Activated T-cell treated with anti-CD3 and anti-CD28 coated beads, Interleukin-2, amount 50 U/mL, for 72 hours (primary cell): ENCODE measurements at places on chromosomes 6 and 20.

DNA sequence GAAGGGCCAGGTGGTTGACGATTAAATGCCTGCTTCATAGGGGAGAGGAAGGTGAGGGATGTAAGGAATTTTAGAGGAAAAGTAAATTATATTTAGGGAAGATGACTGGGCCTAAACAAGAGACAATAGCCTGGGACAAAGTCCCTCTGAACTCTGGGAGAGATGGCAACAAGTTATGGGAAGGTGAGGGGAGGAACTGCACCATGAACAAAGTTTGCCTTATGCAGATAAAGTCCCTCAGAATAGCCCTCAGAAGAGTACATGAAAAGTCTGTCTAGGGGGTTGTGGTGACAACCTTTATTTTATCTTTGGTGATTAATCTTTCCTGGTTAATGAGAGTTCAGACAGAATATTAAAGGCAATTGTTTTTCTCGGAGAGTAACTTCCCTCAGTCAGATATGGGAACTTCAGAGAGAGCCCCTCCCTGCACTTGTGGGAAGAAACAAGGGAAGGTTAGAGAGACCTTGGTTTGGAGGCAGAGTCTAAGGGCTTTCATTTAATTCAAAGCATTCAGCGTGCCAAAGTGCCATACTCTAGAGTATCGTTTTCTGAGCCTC lies 27.1 kb upstream of the FAM217A start:
- no peak for DNase-seq
- no peak overlapping the region for H3K27ac ChIP-seq
- no peaks in the 10 kb centered on the region for H3K4me1 ChIP-seq
- H3K27me3 ChIP-seq, result peaks cover 12% of the 10 kb centered on the region

DNA sequence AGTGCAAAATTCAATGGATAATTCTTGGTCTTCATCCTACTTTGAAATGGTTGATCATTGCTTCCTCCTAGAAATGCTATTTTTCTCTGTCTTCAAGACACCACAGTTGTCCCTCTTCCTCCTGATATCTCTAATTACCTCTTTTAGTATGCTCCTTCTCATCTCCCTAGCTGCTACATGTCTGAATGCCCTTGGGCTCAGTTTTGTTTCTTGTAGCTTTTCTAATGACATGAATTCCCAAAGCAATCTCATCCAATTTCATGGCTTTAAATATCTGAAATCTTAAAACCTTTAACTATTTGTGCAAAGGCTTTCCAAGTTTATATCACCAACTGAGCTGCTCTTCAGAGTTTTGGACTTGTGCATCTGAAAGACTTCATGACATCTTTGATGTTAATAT lies 120.2 kb upstream of the RGS17 start:
- no peaks in the 10 kb centered on the region for H3K4me1 ChIP-seq
- no peak overlapping the region for H3K4me3 ChIP-seq
- no peak for DNase-seq

- H3K27me3 ChIP-seq, result peaks cover 62% of the 10 kb centered on the region
- no peak overlapping the region for H3K4me3 ChIP-seq
- H3K27ac ChIP-seq, result no peak overlapping the region
- DNase-seq, result no peak
- H3K4me1 ChIP-seq, result peaks cover 5% of the 10 kb centered on the region
Measured at GRCh38 chr6:20279608-20280287, 67.5 kb upstream of the MBOAT1 start.

DNA sequence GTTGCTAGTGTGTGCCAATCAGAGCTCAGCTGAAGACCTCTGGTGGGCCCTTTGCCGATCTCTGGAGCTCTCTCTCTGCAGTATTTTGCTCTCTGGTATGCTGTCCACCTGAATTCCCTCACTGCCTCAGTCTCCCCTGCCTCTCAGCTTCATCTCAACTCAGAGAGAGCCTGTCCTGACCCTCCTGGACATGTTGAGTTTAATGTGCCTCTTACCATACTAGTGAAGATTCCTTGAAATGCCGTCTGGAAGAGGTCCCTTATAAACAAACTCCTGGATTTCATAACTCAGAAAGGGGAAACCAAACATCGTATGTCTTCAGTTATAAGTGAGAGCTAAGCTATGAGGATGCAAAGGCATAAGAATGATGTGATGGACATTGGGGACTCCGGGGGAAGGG lies 231.1 kb upstream of the ZNF217 start:
- H3K36me3 ChIP-seq, result no peaks in the 10 kb centered on the region
- peaks cover 39% of the 10 kb centered on the region for H3K4me1 ChIP-seq
- H3K27ac ChIP-seq, result no peak overlapping the region

DNA sequence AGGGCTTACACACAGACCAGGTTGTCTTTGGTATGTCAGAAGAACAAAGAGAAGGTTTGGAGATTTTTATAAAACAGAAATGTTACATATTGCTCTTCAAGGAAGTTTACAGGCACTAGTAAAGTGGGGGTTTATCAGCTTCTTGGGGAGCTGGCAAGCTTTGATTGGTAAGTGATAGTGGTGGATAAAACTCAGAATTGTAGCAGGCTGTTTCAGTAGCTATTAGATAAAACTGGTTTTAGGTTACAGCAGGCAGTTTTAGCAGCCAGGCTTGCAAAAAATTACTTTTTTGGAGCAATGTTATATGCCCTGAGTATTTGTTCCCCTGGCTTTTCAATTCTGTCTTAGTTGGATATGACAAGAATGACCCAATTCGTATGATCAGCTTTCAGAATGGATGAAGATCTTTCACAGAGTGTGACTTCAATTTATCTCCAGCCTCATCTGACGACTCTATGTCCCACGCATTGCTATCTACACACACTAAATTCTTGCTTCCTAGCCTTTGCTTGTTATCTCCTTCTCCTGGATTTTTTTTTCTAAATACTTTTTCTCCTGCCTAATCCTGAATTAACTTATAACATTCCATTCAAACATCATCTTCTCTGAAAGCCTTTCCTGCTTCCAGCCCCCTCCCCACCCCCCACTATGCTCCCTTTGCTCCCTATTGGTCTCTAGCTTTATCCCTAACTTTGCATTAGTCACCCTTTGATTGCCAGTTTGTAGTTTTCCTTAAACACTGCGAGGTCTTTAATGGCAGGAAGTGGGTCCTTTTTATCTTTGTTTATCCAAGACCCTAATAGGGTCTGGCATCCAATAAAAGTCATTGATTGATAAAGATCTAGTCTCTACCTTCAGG lies 1.0 kb upstream of the TOMM34 start:
- H3K4me3 ChIP-seq, result peak overlapping the region; percentile 99
- H3K4me1 ChIP-seq, result peaks cover 82% of the 10 kb centered on the region
- DNase-seq, result no peak
- H3K27ac ChIP-seq, result peak overlapping the region; percentile 93
- no peaks in the 10 kb centered on the region for H3K27me3 ChIP-seq

DNA sequence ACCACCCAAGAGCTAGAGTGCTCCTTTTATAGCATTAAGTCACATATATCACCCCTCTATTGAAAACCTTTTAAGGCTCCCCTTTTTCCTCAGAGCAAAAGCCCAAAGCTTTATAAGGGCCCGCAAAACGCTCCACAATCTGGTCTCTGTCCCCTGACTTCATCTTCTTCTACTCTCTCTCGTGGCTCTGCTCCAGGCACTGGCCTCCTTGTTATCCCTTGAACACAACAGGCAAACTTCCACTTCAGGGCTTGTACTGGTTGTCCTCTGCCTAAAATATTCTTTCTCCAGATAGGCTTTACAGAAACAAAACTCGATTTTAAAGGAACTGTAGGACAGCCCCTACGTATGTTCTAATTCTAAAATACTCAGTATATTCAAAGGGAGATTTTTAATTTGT lies 44.0 kb upstream of the SPDEF start:
- no peak for DNase-seq
- no peaks in the 10 kb centered on the region for H3K27me3 ChIP-seq
- H3K4me1 ChIP-seq, result peaks cover 20% of the 10 kb centered on the region
- H3K4me3 ChIP-seq, result no peak overlapping the region

- H3K27me3 ChIP-seq, result no peaks in the 10 kb centered on the region
- peaks cover 6% of the 10 kb centered on the region for H3K36me3 ChIP-seq
- peak overlapping the region; percentile 53 for H3K4me3 ChIP-seq
- peak overlapping the region; percentile 2 for H3K27ac ChIP-seq
- H3K4me1 ChIP-seq, result peaks cover 70% of the 10 kb centered on the region
- no peak for DNase-seq
Measured at GRCh38 chr6:42572523-42572922, 8.7 kb downstream of the UBR2 start.

DNA sequence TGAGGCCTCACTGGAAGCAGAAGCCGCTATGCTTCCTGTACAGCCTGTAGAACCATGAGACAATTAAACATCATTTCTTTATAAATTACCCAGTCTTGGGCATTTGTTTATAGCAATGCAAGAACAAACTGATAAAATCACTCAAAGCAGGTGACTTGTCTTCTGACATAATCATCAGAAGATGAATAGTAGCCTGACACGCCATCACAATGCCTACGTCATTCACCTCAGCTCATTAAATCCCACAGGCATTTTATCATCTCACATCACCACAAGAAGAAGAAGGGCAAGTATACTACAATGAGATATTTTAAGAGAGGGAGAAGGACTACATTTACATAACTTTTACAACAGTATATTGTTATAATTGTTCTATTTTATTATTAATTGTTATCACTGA lies 3.1 kb upstream of the CAP2 start:
- H3K27me3 ChIP-seq, result peaks cover 58% of the 10 kb centered on the region
- H3K27ac ChIP-seq, result no peak overlapping the region
- peaks cover 5% of the 10 kb centered on the region for H3K4me1 ChIP-seq
- no peak for DNase-seq

GRCh38 chr6:84554074-84554473 lies 210.3 kb downstream of the TBX18 start:
- no peak overlapping the region for H3K27ac ChIP-seq
- no peak for DNase-seq
- no peaks in the 10 kb centered on the region for H3K4me1 ChIP-seq
- no peaks in the 10 kb centered on the region for H3K36me3 ChIP-seq
- no peak overlapping the region for H3K4me3 ChIP-seq

DNA sequence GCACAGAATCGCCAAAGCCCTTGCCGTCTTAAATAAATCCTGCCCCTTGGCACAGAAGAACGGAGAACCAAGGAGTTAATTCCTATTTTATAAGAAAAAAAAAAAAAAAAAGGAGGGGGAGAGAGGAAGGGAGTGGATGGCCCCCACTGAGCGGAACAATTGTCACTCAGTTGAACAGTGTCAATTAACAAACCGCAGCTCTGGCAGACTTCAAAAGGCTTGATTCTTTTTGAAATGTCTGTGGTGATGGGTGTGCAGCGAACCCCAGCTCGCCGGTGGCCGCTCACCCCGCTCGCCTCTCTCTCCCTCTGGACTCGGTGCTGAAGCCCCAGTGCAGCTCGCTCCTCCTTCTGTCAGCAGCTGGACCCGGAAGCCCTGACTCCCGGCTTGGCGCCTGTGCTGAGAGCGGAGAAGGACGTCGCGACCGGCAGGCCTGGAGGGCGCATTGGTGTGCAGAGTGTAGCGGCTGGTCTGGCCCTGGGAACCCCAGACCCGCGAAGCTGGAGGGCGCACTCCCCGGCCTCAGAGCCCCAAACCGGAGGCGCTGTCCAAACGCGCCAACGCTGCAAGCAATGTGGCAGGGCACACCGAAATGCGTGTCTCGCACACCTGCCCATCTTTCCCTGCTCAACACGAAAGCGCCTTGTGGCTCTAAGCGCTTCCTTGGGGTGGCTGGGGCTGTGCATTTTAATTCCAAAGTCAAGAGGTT lies 3.4 kb downstream of the LINC00237 start:
- peaks cover 87% of the 10 kb centered on the region for H3K27me3 ChIP-seq
- peaks cover 40% of the 10 kb centered on the region for H3K4me1 ChIP-seq
- H3K4me3 ChIP-seq, result peak overlapping the region; percentile 98
- no peaks in the 10 kb centered on the region for H3K36me3 ChIP-seq
- H3K27ac ChIP-seq, result peak overlapping the region; percentile 67

- DNase-seq, result no peak
- H3K4me3 ChIP-seq, result no peak overlapping the region
- H3K27me3 ChIP-seq, result peaks cover 60% of the 10 kb centered on the region
- peaks cover under 1% of the 10 kb centered on the region for H3K4me1 ChIP-seq
- H3K27ac ChIP-seq, result no peak overlapping the region
Measured at GRCh38 chr6:105573138-105573537, 170.3 kb upstream of the PREP start.

GRCh38 chr6:136961848-136962247 lies 39.7 kb downstream of the SLC35D3 start:
- H3K27me3 ChIP-seq, result peaks cover 29% of the 10 kb centered on the region
- DNase-seq, result no peak
- no peak overlapping the region for H3K4me3 ChIP-seq
- H3K4me1 ChIP-seq, result peaks cover 5% of the 10 kb centered on the region
- H3K27ac ChIP-seq, result no peak overlapping the region

- no peak overlapping the region for H3K27ac ChIP-seq
- H3K36me3 ChIP-seq, result peaks cover 5% of the 10 kb centered on the region
- no peaks in the 10 kb centered on the region for H3K27me3 ChIP-seq
- no peak for DNase-seq
- no peak overlapping the region for H3K4me3 ChIP-seq
Measured at GRCh38 chr6:166520905-166521834, 65.3 kb downstream of the RAMACL start.

GRCh38 chr6:106785298-106785697 lies 155.9 kb downstream of the QRSL1 start:
- H3K4me3 ChIP-seq, result no peak overlapping the region
- peaks cover 18% of the 10 kb centered on the region for H3K27me3 ChIP-seq
- H3K4me1 ChIP-seq, result no peaks in the 10 kb centered on the region
- no peaks in the 10 kb centered on the region for H3K36me3 ChIP-seq

DNA sequence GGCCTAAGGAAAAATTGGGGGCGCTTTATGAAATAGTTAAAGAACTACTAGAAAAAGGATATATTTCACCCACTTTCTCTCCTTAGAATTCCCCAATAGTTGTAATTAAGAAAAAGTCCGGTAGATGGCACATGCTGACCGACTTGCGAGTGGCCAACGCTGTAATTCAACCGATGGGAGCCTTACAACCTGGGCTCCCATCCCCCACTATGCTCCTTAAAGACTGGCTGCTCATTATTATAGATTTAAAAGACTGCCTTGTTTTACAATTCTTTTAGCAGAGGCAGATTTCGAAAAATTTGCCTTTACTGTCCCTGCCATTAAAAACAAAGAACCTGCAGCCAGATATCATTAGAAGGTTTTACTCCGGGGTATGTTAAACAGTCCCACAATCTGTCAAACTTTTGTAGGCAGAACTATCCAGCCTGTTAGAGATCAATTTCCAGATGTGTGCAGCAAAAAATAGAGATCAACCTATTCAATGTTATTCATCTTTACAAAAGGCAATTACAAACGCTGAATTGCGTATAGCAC lies 58.5 kb upstream of the PRSS16 start:
- H3K27ac ChIP-seq, result peak overlapping the region; percentile 67
- peak; percentile 58 for DNase-seq
- peak overlapping the region; percentile 97 for H3K4me3 ChIP-seq
- H3K36me3 ChIP-seq, result no peaks in the 10 kb centered on the region
- H3K27me3 ChIP-seq, result peaks cover 7% of the 10 kb centered on the region
